A549 treated with GW870086 at 1 μM for 4 hours (cell line): ENCODE measurements at places on chromosomes 5 and 9. TPM values are rescaled to one million over a fixed set of nuclear protein-coding genes. Genes with fewer than 3 reads are reported as not detected.

GDNF gene
- 0.03 to 0.10 TPM (median 0.05 TPM) in 4 of 5 replicates, not detected in the other for total RNA-seq

ARL14EPL gene
- total RNA-seq = 0.14 to 0.60 TPM (median 0.26 TPM) in 5 replicates

SLC6A19 gene
- 0.07 to 0.13 TPM (median 0.10 TPM) in 5 replicates for total RNA-seq

IL4 gene
- total RNA-seq = not detected in 5 replicates
